ENCODE measurements at places on chromosomes 6 and 20.
A peak's percentile ranks its signal among the peaks of the same experiment; 100 is the strongest.

GRCh38 chr20:2656471-2657117 is 4.2 kb downstream of the NOP56 start:
- no peak for DNase-seq

DNA sequence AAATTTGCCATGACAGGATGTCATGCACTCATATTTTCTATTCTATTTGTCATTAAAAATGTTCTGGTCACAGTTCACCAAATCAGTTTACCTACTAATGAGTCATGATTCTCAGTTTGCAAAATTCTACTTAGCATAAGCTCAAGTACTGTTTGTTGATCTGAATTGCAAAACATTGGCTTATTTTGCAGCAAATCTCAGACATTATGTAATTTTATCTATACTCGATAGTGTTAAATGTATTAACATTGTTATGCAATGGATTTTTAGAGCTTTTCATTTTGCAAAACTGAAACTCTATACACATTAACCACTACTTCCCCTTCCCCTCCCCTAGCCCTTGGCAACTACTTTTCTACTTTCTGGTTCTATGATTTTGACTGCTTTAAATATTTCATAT is 213.8 kb upstream of the ZFP64 start:
- DNase-seq = no peak

DNA sequence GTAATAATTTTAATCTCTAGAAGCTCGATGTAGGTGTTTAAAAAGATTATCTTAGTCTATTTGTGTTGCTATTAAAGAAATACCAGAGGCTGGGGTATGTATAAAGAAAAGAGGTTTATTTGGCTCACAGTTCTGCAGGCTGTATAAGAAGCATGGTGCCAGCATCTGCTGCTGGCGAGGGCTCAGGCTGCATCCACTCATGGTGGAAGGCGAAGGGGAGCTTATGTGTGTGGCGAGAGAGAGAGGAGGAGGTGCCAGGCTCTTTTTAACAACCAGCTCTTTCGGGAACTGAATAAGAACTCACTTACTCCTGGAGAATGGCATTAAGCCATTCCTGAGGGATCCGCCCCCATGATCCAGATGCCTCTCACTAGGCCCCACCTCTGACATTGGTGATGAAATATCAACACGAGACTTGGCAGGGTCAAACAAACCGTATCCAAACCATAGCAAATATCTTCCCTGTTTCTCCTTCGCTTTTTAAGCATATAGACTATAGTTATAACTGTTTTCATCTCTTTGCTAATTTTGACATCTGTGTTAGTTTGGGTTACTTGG is 24.5 kb downstream of the CHMP4B start:
- no peak for DNase-seq

DNA sequence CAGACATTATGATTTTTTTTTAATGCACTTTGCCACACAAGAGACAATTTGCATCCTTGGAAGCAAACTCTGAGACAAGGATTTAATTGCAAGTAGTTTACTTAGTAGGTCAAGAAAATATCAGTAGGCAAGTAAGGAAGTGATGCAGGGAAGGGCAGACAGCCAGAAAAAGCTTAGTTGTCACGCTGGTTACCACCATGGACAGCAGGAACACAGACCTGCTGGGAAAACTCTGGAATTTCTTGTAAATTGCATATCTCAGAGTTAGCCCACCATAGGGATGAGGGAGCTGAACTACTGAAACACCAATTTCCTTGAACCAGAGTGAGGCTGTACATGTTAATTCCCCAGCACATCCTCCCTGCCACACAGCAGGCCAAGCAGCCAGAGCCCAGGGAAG is 92.7 kb downstream of the L3MBTL3 start:
- DNase-seq = no peak

- no peak for DNase-seq
These were observed 167.6 kb upstream of the GJE1 start for GRCh38 chr6:141965016-141965545.

DNA sequence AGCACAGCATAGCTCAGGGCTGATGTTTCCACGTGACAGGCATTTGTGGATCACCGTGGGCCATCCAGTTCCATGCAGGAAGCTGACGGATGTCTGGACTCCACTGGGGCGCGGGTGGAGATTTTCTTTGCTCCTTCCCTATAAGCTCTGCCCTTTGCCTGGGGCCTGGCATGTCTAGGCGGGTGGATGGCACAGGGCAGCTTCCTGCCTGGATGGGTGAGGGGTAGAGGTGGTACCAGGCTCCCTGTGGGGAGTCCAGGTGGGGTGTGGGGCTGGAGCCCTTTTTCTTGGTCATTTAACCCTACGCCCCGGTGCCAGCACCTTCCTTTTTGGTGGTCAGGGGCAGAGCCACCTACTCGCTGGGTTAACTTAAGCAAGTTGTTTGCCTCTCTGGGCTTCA is 10.4 kb downstream of the FAM110A start:
- DNase-seq = no peak

- peak; percentile 5 for DNase-seq
These were observed 128.4 kb upstream of the PLN start for GRCh38 chr6:118419448-118420394.

GRCh38 chr6:45115696-45116095 is 212.4 kb upstream of the RUNX2 start:
- peak; percentile 9 for DNase-seq

GRCh38 chr6:14130435-14131075 is 13.0 kb downstream of the CD83 start:
- DNase-seq = no peak

- peak; percentile 10 for DNase-seq
These were observed 42.0 kb upstream of the LY86 start for GRCh38 chr6:6546318-6547109.

- no peak for DNase-seq
These were observed 50.5 kb upstream of the CSE1L start for GRCh38 chr20:48995589-48995988.

GRCh38 chr20:38034108-38034649 is 633 bp downstream of the RPRD1B start:
- no peak for DNase-seq

- no peak for DNase-seq
These were observed 65.0 kb upstream of the TOX2 start for GRCh38 chr20:43849496-43850186.

DNA sequence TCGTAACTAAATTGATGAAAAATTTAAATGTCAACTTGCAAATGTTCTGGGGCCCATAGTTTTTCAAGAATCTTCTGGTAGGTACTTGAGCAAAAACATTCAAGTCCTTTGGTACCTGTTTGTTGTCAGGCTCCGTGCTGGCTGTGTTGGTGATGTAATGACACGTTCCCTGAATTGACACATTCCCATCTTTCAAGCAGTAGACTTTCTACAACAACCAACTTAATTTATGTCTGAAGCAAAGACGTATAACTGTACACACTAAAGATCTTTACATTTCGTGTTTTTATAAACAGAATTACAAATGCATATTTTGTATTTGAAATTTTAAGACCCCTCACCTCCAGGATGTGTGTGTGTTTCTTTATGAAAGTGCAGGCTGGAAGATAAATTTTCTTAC is 49.5 kb downstream of the NCOA3 start:
- DNase-seq = no peak

DNA sequence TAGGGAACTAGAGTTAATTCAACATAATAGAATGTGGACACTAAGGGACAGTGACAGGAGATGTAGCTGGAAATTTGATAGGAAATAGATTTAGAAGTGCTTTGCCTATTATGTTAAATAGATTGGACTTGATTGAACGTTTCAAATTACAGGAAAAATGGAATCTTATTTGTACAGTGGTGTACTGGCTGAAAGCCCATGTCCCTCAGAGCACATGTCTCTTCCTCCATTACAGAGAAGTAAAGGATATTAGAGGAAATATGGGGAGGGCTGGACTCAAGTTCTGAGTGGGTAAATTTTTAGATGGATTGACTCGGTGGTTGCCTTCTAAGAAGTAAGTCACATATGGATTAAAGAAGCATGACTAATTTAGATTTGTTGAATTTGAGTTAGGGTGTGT is 11.4 kb downstream of the PKIB start:
- no peak for DNase-seq

DNA sequence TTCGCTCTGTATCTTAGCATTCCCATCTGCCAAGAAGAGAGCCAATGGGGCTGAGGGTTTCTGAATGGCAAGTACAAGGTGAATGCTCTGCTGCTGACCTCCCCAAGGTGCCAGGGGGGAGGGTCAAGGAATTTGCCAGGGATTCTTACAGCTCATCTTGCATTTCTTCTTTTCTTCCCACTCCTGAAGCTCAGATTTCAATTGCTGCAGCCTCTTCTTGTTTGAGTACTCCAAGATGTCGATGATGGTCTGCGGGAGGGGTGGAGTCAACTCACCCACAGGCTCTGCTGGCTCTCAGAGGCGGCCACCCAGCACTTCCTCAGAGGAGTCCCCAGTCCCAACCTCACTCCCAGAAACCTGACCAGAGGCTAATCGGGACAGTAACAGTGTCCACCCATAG is 12.4 kb downstream of the C20orf96 start:
- no peak for DNase-seq

- no peak for DNase-seq
These were observed 183.6 kb downstream of the GJA1 start for GRCh38 chr6:121619013-121619412.

DNA sequence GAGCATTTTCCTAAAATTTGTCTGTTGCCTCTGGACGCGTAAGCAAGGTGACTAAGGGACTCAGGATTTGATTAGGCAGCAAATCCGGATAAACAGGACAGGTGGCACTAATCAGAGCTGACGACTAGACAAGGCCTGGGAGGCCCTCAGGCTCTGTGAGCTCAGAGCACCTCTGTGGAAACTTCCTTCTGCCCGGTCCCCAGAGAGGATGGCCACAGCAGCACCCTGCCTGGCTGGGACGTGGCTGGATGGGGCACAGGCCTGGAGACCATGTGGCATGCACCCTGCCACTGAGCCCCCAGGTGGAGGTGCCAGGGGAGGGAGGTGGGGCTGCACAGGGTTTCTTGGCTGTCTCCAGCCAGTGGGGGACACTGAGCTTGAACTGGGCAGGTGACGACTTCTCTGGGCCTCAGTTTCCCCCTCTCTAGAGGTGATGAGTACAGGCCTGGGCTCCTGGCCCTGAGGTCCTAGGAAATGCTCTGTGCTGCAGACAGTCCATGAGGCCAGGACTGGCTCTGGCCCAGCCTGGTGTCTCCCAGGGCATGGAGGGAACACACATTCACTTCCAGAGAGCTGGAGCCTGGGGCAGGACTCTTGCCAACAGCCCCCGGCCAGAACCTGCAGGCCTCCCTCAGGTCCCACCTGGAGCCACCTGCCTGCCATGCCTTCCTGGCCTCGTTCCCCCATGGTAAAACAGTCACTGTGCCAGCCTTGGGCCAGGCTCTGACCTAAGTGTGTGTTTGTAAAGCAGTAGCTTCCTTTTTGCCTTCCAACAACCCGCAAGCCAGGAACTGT is 39.6 kb upstream of the STX16 start:
- DNase-seq = no peak

- DNase-seq = no peak
These were observed 44.7 kb downstream of the MYH7B start for GRCh38 chr20:35000311-35000921.

DNA sequence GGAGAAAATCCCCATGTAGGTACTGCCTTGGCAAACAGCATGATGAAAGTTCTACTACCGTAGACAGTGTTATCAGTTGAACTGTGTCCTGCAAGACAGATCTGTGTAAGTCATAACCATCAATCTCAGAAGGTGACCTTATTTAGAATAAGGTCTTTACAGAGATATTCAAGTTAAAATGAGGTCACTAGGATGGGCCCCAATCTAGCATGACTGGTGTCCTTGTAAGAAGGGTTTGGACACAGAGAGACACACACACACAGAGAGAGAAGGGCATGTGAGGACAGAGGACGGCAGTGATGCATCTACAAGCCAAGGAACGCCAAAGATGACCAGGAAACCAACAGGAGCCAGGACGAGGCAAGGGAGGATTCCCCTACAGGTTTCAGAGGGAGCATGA is 8.8 kb downstream of the TXNDC5 start:
- DNase-seq = no peak

DNA sequence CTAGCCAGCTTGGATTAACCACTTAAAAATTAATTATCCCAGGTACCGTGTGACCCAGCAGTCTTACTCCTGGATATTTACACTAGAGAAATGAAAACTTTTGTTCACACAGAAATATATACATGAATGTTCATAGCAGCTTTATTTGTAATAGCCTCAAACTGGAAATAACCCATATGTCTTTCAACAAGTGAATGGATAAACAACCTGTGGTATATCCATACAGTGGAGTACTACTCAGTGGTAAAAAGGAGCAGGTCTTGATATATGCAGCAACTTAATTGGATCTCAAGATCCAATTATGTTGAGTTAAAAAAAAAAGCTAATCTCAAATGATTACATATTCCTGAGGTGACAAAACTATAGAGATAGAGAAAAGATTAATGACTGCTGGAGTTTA is 381.4 kb downstream of the CDKAL1 start:
- no peak for DNase-seq

Data from fibroblast of upper back skin (primary cell).